ENCODE measurements at places on chromosomes 1 and 21.

DNA sequence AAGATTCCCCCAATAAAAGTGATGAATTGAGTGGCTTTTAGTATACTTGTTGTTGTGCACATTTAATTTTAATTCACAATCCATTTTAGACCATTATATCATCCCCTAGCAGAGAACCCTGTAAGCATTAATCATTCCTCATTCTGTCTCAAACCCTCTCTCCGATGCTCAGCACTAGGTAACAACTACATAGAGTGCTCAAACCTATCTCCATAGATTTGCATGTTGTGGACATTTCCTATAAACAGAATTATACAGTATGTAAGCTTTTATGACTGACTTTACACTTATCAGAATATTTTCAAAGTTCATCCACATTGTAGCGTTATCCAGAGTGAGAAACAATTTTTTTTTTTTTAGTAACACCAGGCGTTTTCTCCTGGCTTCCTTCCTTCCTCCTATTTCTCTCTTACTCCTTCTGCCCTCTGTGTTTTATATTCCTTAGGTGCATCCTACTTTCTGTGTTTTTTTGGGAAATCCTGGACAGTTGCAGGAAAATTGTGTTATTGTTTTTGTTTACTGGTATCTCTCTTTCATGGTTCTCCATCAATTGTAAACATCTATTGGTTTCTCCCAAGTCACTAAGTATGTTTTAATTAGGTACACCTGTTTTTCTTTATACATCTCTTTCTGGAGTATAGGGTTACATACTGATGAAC lies 1528.0 kb upstream of the TPTE start:
- no peak for DNase-seq

DNA sequence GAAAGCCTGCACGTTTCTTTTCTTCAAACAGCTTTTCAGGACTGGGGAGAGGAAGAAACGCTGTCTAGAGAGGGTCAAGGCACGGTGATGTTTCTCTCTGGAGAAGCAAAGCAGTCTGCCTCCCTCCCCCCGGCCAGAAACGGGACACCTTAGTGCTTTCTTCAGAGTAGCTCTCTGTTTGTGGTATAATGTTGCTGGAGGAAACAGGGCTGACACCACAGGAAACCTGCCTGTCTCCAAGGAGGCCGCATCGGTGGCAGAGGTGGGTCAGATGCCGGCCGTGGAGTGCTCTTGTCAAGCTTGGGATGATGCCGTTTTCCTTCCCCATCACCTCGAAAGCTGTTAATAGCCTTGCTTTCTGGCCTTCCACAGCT lies 139.4 kb downstream of the DHRS3 start:
- no peak for DNase-seq

GRCh38 chr1:79568411-79568810 lies 561.9 kb upstream of the ADGRL4 start:
- DNase-seq, result no peak

GRCh38 chr1:55555956-55556725 lies 341.0 kb upstream of the USP24 start:
- peak; percentile 63 for DNase-seq

DNA sequence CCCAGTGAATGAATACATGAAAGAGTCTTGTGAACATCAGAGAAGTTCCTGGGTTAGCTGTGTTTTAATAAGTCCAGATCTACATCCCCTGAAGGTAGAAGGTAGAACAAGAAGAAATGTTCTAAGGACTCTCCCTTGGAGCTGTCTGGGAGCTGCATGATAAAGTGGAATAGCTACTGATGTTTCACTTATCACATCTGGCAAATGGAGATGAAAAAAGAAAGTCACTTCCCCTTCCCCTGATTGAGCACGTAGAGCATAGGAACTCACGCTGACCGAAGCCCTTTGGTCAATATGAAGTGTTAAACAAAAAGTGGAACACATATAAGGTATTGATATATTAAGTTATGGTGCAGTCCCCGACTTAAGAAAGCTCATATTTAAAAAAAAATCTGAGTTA lies 53.2 kb upstream of the PARP1 start:
- DNase-seq, result no peak

- no peak for DNase-seq
These were observed 3.0 kb upstream of the SLC19A1 start for GRCh38 chr21:45545236-45545570.

DNA sequence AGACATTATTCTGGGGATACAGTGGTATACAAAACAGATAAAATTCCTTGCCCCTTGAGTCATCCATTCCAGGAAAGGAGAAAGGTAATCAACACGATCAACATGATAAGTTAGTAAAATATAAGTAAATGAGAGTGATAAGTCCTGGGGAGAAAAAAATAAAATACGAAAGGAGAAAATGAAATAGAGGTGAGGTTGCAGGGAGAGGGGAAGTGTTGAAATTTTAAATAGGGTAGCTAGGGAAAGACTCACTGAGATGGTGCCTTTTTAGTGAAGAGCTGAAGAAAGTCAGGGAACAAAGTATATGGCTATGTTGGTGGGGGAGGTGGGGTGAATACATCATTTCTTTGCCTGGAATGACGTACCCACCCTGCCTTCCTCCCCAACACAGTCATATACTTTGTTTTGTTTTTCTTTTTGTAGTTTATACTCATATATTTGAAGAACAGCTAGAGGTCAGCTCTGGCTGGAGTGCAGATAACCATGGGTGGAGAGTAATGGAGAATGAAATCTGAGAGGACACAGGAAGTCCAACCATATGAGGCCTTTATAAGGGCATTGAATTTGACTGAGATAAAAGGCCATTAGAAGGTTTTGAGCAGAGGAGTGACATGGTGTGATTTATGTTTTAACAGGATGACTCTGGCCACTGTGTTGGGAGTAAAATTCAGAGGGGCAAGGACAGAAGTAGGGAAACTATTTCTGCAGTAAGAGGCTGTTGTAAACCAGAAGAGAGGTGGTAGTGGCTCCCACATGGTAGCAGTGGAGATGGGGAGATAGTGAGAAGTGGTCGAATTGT lies 54.8 kb downstream of the OSBPL9 start:
- DNase-seq, result no peak

DNA sequence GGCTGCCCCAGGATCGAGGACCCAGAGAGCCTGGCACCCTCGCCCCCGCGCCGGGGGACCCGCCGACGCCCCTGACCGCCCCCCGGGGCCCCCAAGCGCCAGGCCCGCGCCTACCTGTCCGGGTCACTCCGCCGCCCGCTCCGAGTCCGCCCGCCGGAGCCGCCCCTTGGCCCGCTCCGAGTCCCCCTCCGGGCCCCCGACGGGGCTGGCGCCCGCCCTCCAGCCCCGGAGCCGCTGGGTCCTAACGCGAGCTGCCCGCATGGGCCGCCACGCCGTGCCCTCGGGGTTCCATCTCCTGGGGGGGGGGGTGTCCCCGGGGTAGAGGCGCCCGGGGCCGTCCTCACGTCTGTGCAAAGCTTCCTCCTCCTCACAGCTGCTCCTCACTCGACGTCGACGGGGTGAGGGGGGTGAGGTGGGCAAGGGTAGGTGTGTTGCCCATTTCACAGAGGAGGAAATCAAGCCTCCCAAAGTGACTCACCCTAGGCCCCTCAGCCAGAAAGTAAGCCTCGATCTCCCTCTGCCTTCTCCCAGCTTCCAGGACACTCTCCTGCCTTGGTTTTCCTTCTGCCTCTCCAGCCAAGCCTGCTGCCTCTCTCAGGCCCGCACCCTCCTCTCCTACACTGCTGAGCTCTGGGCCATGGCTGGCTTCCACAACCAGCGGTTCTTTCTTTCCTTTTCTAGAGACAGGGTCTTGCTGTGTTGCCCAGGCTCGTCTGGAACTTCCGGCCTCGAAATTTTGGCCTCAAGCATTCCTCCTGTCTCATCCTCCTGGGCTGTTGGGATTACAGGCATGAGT lies at the start of gene MFAP2:
TSS of gene MFAP2 (minus strand) at position 148 of the 796 bp plus-strand sequence. CDS start 2,347 bp downstream, outside the sequence.
- DNase-seq, result no peak

- no peak for DNase-seq
These were observed 20.1 kb downstream of the FMO3 start for GRCh38 chr1:171110621-171111326.

GRCh38 chr1:18977428-18977827 lies 21.0 kb upstream of the IFFO2 start:
- no peak for DNase-seq

GRCh38 chr1:186165303-186165702 lies 209.8 kb downstream of the TPR start:
- no peak for DNase-seq

GRCh38 chr21:38343691-38344090 lies 86.9 kb downstream of the KCNJ15 start:
- no peak for DNase-seq

DNA sequence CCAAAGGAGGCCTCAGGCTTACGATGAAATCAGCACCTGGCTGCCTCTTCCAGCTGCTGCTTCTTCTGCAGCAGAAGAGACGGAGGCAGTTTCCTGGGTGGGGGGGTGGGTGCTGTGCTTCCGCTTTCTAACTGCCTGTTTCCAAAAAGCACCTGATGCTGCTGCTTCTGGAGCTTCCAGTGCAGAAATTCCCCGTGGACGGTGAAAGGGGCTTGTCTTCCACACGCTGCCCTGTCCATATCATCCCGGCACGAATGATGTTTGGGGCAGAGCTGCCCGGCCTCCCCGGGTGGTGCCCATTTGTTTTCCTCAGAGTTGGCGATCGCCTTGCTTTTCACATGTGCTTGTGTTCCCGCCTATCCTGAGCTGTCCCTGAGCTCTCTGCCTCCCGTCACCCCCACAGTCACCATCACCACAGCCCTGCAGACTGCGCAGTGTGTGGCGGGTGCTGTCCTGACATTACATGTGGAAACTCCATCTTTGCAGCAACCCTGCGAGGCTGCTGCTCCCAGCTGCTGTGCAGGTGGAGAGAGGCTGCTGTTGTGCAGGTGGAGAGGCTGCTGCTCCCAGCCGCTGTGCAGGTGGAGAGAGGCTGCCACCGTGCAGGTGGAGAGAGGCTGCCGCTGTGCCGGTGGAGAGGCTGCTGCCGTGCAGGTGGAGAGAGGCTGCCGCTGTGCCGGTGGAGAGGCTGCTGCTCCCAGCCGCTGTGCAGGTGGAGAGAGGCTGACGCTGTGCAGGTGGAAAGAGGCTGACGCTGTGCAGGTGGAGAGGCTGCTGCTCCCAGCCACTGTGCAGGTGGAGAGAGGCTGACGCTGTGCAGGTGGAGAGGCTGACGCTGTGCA lies 1.8 kb downstream of the TTLL10 start:
- DNase-seq, result no peak

DNA sequence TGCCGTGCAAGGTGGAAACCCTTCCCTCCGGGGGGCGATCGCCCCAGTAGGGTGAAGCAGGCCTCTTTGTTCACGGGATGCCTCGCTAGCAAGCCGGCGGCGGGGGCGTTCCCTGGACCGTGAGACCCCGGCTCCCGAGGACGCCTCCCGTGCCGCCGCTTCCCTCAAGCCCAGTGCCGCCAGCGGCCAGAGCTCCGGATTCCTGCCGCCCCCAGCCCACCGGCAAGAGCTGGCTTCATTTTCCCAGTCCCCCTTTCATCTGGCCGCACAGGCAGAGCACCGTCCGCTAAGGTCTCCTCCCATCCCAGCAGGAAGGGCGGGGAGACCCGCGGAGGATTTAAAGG lies 16.3 kb downstream of the IER5 start:
- DNase-seq, result no peak

DNA sequence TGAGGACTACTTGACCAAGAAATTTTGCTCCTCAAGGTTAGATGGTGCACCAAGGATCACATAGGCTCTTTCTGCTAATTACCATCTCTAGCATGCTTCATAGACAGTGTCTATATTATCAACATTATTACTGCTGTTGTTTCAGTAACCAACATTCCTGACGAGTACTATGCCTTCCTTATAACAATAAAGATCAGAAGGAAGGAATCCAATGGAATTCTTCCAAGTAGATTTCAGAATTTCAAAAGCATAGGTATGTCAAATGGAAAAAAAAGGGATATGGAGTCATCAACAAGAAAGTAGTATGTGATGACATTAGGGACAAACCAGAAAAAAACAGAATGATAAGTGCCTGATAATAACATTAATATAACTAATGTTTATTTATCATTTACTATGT lies 39.6 kb upstream of the LPGAT1 start:
- no peak for DNase-seq

DNA sequence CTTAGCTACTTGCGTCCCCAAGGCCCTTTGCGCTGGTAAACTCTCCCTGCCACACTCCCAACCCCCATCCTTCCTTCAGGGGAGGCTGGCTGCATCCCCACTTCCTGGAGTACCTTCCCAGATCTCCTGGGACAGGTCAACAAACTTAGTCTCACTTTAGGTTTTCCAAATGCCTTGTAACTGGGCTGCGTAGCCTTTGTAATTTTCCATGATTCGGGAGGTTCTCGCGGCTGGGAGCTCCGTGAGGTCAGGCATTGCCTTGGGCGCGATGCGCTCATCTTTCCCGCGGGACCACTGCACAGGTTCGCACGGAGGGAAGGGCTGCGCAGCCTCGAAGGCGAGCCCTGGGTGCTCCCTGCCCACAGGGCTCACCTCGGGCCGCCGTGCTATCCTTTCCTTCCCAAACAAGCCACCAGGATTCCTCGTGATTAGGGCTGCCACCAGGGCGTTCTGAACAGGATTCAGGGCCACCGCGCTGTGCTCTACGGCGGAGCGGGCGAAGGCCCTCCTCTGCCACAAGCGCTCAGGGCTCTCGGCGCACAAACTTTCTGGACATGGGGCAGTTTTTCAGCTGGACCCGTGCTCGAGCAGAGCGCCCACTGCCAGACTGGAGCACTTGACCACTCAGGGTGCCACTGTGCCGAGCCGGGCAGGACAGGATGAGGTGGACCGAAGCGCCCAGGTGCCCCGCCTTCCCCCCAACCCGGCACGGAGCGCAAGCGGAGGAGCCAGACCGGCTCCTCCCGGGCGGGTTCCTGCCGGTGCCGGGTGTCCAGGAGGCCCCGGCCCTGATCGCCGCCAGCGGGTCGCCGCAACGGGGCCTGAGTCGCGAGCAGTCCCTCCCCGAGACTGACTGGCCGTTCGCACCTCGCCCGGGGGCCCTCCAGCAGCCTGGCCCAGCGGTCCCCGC lies 1.1 kb downstream of the TMPRSS2 start:
- no peak for DNase-seq

GRCh38 chr1:218068241-218068640 lies 216.9 kb upstream of the RRP15 start:
- DNase-seq, result no peak

DNA sequence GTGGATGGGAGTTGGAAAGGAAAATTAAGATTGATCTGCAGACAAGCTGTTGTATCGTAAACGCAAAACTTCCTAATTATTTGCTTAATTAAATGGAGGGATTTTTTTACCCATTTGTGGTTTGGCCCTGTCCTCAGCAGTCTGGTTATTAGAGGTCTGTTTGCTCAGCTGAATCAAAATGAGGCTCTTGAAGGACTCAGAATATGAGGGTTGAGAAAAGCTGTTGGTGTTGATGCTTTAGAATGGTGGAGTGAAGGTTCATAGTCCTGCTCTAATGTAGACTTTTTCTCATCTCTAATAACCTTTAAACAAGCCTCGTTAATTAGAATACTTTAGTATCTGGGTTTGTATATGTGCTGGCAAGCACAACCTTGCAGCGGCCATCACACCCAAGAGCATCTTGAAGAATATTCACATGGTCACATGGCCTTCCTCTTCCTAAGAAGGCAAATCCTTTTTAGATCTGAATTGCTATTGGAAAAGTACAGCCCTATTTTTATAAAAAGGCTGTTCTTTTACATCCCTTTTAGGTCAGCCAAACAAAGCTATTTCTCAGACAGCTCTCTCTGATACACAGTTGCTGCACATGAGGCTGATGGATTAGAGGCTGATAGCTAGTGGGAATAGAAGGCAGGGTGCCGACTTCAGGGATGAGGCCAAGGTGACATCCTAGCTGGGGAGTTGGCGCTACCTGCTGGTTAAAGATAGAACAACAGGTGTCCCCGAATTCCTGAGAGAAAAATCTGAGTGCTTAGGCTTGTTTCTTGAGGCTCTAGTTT lies 53.8 kb downstream of the MACF1 start:
- DNase-seq, result peak; percentile 35
